ENCODE measurements at places on chromosomes 2 and 18. TPM values are rescaled to one million over a fixed set of nuclear protein-coding genes. Genes with fewer than 3 reads are reported as not detected.

Gene LYG1
- 2.0 TPM for total RNA-seq

Gene ARHGAP28
- not detected for total RNA-seq

Gene ACTG2
- total RNA-seq, result 0.21 TPM

Gene SMYD5
- 48.7 TPM for total RNA-seq

Gene CDH7
- total RNA-seq, result not detected

Gene MAPRE2
- 42.7 TPM for total RNA-seq

Gene AGFG1
- total RNA-seq, result 137 TPM

Gene MAPK4
- not detected for total RNA-seq

Gene ZSWIM2
- total RNA-seq, result not detected

Gene CSRNP3
- not detected for total RNA-seq

Gene LOXHD1
- not detected for total RNA-seq

Gene CLEC4F
- not detected for total RNA-seq

Gene AFF3
- 1.4 TPM for total RNA-seq

Gene ASIC4
- total RNA-seq, result not detected

Gene DOK6
- total RNA-seq, result not detected

Gene COL4A4
- total RNA-seq, result not detected

Gene RNU2-63P
- 19.7 TPM for total RNA-seq

Gene MEP1B
- not detected for total RNA-seq

Gene C2orf92
- 21.8 TPM for total RNA-seq

Gene HAAO
- 5.8 TPM for total RNA-seq

Gene MOB4
- total RNA-seq, result 19.5 TPM

Gene FBXO48
- 1.3 TPM for total RNA-seq

Gene SCYGR1
- total RNA-seq, result not detected

Data from activated T-helper 2 cell treated with anti-CD3 and anti-CD28 coated beads, Interferon-gamma antibody, Interleukin-2, Interleukin-4, amounts not matched to agents 10 μg/mL and 5 μg/mL and 100 μg/mL, durations not matched to agents 14 hours and 24 hours and 36 hours (primary cell).